ENCODE measurements at places on chromosomes 6 and 20.

DNA sequence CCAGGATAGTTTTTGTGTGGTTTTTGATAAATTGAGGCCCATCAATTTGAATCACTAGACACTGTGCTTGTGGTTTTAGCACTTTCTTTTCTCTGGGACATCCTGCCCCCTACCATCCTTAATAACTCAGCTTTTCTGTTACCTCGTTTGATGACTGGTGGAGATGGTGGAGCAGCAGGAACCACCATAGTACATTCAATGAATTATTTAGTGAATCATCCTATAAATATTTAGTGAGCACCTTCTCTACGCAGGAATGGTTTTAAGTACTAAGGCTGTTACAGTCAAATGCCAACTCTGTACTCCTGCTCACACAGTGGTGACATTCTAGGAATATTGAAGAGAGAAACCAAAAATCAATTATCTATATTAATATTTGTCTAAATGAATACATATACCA is 585.2 kb downstream of the HAO1 start:
- no peak for DNase-seq

GRCh38 chr20:5668529-5668868 is 81.7 kb upstream of the SHLD1 start:
- no peak for DNase-seq

GRCh38 chr20:4256874-4257273 is 241.5 kb upstream of the RNF24 start:
- no peak for DNase-seq

GRCh38 chr6:26216886-26217713 is 129.9 kb downstream of the HFE start:
- peak; percentile 95 for DNase-seq

GRCh38 chr6:38337819-38338465 is 301.8 kb downstream of the BTBD9 start:
- no peak for DNase-seq

DNA sequence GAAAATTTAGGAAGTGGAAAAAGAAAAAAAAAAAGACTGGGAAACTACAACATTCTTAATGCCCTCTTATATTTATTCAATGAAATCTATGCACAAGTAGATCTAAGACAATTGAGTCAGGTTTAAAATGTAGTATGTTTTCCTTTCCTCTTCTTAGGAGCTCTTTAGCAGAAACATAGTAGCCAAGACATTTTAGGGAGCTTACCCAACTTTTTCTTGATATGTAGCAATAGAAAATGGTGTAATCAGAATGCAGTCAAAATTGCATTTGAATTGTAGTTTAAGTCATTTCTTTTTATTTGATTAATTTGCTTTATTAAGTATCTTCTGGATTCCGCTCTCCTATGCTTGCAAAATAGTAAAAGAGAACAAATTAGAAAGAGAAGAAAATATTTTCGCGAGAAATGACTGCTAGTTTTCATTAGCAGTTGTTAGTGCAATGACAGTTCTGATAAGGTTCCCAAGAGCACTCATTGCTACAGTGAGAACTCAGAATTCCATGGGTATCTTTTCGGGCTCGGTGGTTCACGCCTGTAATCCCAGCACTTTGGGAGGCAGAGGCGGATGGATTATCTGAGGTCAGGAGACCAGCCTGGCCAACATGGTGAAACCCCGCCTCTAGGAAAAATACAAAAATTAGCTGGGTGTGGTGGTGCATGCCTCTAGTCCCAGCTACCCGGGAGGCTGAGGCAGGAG is 52.2 kb downstream of the JARID2 start:
- DNase-seq = no peak

GRCh38 chr20:2618815-2619214 is 33.6 kb upstream of the NOP56 start:
- DNase-seq = no peak

DNA sequence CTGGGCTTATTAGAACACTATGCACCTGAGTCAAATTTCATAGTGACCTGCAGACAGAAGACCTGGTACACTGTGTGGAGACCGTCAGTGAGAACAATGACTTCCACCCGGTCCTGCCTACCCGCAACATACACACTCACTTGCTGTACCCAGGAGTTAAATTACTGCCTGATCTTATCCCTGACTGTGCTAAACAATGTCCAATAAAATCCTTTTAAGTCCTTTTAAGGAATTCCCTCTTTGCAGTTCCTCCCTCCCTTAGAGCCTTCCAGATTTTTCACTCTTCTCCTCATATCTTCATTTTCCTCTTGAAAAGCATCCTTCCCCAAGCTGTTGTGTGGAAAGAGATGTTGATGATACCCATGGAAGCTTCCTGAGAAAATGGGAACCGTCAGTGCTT is 3.4 kb upstream of the KCNG1 start:
- no peak for DNase-seq

DNA sequence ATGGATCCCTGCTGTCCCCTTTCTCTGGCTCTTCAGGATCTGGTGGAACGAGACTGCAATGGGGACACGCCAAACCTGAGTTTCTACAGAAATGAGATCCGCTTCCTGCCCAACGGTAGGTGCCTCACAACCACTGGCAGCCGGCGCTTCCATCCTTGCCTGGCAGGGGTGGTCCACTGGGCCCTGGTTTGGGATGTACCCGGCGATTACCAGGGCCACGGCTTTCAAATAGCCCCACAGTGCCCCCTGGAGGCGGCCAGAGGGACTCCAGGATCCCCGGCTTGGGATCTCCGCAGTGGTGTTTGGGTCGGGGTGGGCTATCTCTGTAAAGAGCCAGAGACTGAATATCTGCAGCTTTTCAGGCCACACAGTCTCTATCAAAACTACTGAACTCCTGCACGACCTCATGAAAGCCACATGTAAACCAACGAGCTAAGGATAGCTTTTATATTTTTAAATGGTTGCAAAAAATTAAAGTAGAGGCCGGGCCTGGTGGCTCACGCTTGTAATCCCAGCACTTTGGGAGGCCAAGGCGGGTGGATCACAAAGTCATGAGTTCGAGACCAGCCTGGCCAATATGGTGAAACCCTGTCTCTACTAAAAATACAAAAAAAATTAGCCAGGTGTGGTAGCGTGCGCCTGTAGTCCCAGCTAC is 3.7 kb downstream of the OGFR start:
- DNase-seq = peak; percentile 85
